ENCODE measurements at places on chromosomes 3 and 15.
A peak's percentile ranks its signal among the peaks of the same experiment; 100 is the strongest.

- DNase-seq: no peak
These were observed 41.3 kb downstream of the FEZF2 start for GRCh38 chr3:62332017-62332416.

DNA sequence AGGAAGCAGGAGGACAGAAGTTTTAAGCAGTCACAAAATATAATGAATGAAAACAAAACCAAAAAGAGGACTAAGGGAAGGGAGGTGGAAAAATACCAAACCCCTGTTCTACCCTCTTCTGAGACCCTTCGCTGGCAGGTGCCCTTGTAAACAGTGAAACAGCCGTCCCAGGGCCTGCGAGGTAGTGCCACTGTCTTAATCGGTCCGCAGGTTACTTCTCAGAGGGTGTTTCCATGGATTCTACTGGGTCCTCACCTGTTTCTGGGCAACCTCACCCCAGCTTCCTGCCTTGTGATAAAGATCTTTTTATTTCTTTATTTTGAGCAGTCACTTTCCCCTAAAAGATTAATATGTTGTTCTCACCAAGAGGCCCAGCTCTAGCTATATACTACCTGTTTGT lies 65.3 kb downstream of the SLC30A4 start:
- no peak for DNase-seq

GRCh38 chr15:44788748-44789147 lies 52.4 kb downstream of the TRIM69 start:
- DNase-seq: no peak

- DNase-seq: no peak
These were observed 44.4 kb downstream of the BTD start for GRCh38 chr3:15645740-15646501.

DNA sequence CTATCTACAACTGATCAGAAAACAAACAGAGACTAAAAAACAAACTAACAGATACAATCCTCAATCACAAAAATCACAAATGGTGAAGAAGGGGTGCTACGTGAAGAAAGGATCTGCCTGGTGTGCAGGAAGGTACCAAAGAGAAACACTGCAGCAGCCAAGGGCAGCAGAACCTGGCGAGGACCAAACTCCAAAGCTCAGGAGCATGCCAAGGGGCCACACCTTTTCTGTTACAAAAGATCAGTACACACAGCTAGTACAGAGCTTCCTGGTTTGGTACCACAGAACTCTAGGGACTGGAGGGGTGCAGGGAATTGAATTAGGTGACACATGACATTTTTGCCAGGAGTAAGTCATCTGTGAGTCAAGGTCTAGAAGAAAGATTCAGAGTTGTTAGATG lies 107.4 kb upstream of the GRM7 start:
- no peak for DNase-seq

DNA sequence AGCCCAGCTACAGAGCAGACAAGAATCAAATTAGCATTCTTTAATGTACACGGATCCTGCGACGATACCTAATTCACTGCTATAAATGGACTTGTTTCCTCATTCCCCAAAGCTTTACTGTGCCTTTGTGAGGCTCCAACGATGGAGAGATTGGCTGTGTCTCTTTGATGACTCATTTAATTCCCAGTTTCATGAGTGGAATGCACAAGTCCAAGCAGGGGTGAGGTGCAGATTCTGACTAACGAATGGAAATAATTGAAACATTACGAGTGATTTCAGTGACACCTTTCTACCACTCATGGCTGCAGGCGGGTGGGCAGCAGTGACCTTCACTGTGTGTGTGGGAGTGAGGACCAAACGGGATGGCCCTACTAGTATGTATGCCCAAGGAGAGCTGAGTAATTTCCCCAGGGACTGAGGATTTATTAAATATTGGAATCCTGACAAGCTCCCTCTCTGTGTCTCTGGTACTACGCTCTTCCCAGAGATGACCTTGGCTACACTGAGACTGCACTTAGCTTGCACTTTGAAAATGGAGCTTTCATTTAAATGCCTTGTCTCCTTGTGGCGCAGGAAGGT lies 156.7 kb downstream of the CACNA2D3 start:
- no peak for DNase-seq

- DNase-seq: no peak
These were observed 239.8 kb downstream of the STAG1 start for GRCh38 chr3:136512381-136512780.

GRCh38 chr3:119120480-119120879 lies 25.5 kb upstream of the TEX55 start:
- no peak for DNase-seq

GRCh38 chr15:98077186-98077585 lies 116.7 kb downstream of the ARRDC4 start:
- DNase-seq: no peak

DNA sequence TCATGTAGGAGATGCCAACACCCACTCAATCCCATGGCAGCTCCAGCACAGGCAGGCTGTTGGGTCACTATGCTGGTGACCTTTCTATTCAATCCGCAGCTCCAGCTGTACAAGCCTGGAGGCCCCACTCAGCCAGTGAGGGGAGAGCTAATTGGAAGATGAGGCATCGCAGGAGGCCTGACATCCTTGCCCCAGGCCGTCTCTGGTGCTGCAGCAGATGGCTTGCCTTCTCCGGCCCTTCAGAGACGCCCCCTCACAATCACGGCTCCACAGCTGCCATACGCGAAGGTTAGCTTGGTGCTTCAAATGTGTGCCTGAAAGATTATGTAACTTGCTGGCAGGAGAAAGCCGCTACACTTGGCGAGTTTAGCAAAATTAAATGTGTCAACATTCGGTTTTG lies 104.2 kb upstream of the CLSTN2 start:
- DNase-seq: no peak

DNA sequence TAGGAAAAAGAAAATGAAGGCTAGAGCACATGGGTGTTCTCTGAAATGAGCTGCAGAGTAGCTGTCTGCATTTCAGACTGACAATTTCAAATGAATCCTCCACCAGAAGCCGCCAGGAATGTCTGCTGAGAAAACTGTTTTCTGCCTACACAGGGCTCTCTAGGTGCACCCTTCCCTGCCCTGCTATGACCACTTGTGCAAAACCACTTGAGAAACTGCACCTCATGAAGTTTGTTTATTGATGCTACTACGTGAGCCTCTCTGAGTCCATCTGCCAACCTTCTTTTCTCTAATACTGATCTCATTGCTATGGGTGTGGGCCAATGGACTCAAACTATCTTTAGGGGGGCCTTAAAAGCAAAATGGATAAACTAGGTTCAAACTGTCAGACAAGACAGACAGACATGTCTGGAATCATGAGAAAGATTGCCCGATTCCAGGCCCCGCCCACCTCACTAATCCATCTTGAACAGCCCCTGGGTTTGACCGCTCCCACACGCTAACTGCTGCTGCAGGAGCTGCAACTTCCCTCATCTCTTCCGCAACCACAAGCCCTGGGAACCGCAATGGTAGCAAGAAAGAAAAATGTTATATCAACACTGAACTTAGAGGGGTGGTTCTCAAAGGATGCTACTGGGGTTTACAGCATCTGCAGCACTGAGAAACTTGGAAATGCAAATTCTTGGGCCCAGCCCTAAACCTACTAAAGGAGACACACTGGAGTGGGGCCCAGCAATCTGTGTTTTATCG lies 9.0 kb upstream of the CD47 start:
- DNase-seq: no peak

- DNase-seq: no peak
These were observed 547.8 kb upstream of the TBL1XR1 start for GRCh38 chr3:177744873-177745606.

- DNase-seq: peak; percentile 60
These were observed 90.7 kb downstream of the FNDC3B start for GRCh38 chr3:172129850-172130716.

- no peak for DNase-seq
These were observed 8.6 kb downstream of the NDUFB4 start for GRCh38 chr3:120604784-120605183.

DNA sequence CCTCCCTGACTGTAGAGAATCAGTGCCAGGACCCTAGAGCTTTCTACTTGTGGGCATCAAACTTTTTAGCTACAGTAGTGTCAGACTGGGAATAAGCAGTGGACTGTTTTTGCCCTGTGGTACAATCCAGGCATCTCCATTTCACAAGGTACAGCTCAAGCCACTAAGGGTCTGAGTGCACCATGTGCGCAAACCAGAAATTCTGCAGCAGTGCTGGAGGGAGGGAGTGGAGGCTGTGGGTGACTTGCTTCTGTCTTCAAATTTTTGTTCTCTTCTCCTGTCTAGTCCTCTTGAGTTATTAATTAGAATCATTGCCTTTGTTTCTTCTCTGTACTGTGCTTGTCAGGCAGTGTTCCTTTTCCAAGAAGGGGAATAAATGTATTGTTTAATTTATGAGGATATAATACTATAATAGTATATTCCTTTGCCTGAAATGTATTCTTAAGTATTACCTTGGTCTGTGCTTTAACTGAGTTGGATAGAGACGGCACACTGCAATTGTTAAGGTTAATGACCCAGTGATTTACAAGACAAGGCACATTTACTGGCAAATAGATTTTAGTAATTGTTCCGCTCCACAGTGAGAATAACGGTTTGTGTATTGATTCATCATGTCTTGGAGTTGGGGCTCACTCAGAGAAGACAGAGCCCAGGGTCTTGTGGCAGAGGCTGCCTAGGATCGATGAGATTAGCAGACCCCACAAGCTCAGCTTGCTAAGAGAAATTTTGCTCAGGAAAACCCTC lies 390.6 kb upstream of the CFAP20DC start:
- DNase-seq: no peak

GRCh38 chr3:175743733-175744400 lies 884.7 kb downstream of the NAALADL2 start:
- DNase-seq: no peak

GRCh38 chr15:72155003-72155621 lies 36.9 kb downstream of the SENP8 start:
- no peak for DNase-seq

GRCh38 chr15:88738796-88739195 lies 64.4 kb upstream of the ACAN start:
- DNase-seq: no peak

DNA sequence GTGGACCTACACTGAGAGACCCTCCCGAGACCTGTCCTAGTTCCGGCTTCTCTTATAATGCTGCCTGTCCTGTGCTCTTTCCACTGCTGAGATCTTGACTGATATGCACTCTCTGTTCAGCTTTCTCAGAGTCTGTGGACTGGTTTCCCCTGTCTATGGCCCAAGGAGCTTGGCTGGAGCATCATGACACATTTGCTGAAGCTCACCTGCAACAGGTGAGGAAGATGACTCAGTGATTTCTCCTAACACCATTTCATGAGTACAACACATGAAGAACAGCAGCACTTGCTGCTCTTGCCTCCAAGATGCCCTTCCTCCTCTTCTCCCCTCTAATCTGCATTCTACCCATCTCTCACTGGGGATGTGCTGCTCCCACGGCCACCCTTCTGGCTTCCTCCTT lies 92.1 kb downstream of the DUT start:
- no peak for DNase-seq

DNA sequence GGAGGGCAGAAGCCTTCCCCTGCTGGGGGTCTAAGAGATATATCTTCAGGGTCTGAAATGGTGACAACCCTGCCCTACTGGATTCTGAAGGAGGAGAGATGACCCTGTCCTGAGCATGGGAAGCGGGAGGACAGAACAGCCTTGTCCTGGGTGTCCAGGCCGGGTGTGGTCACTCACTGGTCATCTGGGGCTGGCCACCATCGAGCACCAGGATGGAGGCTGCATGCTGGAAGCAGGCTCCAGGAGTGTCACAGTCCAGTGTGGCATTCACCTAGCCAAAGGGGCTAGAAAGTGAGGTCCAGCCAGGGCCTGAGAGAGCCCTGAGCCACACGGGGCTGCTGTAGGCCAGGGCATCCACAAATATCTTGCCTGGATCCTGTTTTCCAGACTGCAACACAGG lies 5.2 kb downstream of the CDHR4 start:
- DNase-seq: no peak

- DNase-seq: no peak
These were observed 19.0 kb upstream of the PARP14 start for GRCh38 chr3:122661633-122662032.

GRCh38 chr3:11583235-11583634 lies 60.5 kb downstream of the VGLL4 start:
- DNase-seq: no peak

DNA sequence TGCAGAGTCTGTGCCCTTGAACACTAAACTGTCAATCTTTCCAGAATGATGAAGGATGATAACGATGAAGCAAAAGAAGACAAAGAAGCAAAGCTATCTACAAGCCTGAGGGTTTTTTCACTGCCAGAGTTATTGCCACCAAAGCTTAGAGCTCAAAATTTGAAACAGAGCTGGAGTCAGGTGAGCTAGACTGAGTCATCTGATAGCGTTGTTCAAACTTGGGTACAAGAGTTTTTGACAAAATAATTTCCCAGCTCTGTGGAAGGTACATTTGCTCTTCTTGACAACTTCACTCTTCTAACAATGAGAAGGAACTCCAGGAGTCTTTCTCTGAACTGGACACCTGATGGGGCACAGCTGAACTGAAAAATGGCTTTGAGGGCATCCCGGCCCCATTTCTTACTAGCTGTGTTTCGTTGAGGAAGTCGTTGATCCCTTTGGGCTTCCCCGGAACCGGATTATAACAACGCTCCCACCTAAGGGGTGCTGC lies 715 bp downstream of the MCCC1 start:
- DNase-seq: no peak

DNA sequence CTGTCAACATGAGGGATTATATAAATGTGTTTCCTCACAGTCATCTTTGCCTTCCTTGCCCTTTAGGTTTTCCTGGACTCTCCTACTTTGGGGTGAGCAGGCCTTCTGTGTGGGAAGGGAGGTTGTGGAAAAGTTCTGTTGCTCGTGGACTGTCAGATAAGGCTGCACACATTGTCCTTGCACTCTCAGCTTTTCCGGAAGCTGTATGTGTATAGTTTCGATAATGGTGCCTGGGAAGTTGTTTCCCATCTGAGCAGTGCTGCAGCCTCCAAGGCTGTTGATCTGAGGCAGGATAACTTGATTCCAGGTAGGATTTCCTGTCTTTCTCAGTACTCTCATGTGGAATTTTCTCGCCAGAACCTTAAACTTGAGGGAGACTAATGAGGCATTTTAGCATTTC lies 297.8 kb upstream of the AZI2 start:
- DNase-seq: no peak

- no peak for DNase-seq
These were observed 2.4 kb downstream of the PLXNA1 start for GRCh38 chr3:126985132-126985985.

GRCh38 chr3:49901366-49902339 lies 2.0 kb downstream of the MST1R start:
- no peak for DNase-seq

DNA sequence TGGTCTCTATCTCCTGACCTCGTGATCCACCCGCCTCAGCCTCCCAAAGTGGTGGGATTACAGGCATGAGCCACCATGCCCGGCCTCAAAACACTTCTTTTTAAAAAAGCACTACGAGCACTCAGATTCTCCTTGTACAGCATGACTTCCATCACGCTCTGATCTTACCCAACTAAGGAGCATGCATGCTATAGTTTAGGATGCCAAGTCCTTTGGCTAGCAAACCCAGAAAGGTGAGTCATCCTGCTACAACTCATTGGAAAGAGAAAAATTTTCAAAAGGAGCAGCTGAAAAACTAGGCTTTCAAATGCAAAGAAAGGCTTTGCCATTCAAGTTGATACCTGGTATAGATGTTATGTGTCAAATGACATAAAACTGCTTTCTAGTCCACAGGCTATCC lies 70.3 kb upstream of the PRICKLE2 start:
- DNase-seq: no peak

Data from T-helper 1 cell (primary cell).